ENCODE measurements at places on chromosomes 12 and 14.
A peak's percentile ranks its signal among the peaks of the same experiment; 100 is the strongest.

DNA sequence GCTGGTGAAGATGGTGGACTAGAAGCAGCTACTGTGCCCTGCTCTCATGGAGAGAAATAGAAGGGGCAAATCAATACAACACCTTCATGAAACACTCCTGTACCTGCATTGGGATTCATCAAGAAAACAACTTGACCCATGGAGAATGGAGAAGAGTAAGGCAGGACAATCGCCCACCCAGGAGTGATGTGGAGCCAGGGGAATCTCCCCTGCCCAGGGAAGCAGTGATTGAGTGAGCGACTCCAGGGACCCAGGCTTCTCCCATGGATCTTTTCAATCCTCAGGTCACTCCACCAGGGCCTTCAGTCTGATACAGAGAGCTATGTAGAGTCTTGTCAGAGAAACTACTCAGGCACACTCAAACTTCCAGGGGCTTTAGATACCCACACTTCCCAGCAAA, 161.9 kb upstream of the DYRK2 start:
- DNase-seq, result no peak

DNA sequence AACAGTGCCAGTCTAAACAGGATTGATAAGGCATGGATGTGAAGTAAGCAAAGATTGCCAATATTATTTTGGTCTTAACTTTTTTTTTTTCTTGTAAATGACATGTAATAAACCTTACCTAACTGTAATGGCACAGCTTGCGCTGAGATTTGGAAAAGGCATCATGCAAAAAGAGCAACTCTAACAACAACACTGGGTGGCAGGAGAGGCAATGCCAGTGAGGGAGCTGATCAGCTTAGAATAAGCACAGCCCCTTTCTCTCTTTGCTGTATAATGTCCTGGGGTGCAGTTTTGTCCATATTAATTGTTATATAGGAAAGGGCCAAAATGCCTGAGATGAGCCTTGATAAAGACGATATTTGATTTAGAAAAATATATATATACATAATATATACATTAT, 1589.7 kb upstream of the FLRT2 start:
- DNase-seq, result no peak

GRCh38 chr12:32151552-32151951, 44.9 kb downstream of the BICD1 start:
- no peak for DNase-seq

DNA sequence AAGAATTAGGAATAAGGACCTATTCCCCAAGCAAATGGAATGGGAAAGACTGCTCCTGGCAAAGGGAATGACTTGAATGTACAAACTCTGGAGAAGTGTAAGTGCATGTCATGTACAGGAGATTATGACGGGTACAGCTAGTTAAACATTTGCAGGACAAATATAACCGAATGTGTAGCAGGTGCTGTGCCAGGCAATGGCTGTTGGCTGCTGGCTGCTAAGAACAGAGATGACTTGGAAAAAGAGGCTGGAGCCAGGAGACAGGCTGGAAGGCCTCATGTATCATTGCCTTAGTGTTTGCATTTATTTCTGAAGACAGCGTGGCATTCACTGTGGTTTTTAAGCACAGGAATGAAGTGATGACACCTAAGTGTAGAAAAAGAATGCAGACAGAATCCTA, 136.8 kb downstream of the TTC8 start:
- no peak for DNase-seq

DNA sequence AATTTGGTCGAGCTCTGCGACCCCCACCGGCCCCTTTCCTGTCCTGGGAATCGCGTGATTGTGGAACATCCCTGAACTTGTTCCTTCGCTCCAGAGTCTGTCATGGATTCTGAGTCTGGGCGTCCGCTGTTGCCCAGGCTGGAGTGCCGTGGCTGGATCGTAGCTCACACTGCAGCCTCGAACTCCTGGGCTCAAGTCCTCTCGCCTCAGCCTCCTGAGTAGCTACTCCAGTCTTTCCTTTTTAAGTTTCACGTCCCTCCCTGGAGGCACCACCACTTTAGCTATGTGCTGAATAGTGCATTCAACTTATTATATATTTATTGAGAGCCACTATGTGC, 698 bp downstream of the ACOT6 start:
- no peak for DNase-seq

DNA sequence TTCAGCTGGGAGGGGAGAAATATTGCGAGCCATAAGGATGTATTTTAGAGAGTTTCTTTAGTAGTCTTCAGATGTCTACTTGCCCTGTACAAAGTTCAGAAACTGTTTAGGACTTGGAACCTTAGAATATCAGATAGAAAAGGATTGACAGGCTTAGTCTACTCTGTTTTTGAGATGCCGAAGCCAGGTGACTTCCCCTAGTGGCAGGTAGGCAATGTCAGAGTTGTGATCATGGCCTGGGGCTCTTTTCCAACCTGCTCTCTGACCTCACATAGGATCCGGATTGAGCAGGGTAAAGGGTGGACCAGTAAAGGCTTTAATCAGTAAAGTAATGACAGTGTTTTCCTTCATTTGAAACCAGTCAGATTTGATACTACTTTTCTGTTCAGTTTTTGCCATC, 59.6 kb downstream of the PRKCH start:
- no peak for DNase-seq

DNA sequence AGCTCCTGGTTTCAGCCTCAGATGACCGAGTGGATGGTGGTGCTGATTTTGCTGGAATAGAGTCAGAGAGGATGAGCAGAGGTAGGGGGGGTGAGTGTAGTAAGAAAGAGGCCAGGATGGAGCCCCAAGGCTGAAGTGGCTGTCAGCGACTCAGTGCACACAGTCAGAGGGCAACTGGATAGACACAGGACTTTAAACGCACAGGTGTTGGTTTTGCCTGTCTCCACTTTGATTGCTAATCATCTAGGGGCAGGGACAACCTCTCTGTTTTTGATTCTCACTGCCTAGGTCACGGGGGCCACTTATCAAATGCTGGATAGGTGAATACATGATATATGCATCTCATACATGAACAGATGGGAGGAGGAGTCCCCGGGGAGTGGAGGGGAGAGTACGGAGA, 99.5 kb downstream of the EGLN3 start:
- no peak for DNase-seq

DNA sequence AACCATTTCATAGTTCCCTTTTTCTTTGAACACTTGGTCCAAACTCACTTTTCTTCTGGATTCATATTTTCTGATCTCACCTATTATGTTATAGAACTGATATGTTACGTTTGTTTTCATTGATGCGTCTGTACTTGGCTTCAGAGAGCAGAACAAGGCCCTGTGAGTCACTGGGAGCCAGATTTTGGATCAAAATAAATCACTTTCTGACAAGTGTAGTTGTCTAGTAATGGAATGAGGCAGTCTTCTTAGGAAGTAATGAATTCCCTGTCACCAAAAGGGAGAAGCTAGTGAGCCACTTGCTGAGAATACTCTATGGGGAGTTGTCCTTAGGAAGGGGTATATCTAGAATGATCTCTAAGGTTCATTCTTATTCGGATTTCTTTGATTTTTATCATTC, 10.2 kb downstream of the BICD1 start:
- DNase-seq, result no peak

DNA sequence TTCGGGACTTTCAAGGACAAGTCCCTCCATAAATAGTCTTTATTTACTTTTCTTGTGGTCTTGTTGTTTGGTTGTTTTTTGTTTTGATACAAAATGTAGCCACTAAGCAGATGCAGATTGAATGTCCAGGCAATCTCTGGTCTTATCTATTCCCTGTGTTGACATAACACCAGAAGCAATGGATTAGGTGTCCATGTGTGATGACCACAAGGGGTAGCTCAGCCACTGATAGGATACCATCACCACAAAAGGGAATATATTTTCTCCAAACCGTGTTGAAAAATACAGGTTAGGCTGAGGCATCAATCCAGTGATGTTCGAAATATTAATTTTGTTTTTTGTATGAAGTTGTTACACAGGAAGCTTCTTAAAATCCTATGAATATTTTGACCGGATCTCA, 196.3 kb downstream of the EPS8 start:
- DNase-seq, result no peak

GRCh38 chr14:88351966-88352691, 29.1 kb upstream of the KCNK10 start:
- peak; percentile 53 for DNase-seq

- DNase-seq, result no peak
Measured at GRCh38 chr14:105702275-105702817, 176.0 kb downstream of the TMEM121 start.

DNA sequence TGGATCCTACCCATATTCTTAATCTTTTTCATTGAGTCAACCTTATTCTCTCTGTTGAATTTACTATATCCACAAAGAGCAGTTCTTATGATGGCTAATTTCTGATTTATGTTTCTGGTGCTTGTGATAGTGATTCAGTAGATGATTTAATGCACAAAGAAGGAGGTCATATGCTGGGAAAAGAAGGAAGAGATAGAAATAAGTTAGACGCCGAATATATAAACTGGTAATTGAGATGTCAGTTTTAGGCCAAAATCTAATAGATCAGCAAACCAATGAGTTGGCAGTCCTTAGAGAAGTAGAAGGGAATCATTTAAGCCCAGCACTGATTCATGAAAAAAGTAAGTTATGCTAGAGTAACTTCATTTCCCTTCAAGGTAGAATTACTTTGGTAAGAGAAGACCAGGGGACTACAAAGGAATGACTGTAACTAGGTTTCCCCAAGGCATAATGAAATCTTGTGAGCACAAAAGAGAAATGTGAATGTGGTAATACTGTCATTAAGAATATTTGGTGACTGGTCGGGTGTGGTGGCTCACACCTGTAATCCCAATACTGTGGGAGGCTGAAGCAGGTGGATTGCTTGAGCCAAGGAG, 132.4 kb downstream of the TGFB3 start:
- no peak for DNase-seq

DNA sequence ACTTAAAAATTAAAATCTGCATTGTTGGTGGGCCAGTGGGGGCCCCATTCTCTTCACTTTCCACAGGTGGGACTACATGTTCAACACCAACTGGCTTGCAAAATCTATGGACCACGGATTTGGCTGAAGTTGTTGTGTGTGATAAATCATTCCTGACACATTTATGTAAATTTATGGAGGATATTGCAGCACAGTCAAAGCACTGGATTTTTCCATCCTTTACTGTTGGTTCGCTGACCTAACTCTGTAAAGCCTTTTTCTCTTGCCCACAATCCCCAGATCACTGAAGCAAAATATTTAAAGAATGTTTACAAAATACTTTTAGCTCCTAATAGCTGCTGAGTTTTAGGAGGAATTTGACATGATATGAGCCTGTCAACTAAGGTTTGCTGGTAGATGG, 219.7 kb upstream of the PRICKLE1 start:
- DNase-seq, result no peak

GRCh38 chr12:64427988-64428387, 23.8 kb downstream of the XPOT start:
- no peak for DNase-seq

GRCh38 chr14:99598774-99599173, 5.2 kb downstream of the CCDC85C start:
- peak; percentile 24 for DNase-seq

GRCh38 chr12:121530600-121531355, 50.0 kb downstream of the KDM2B start:
- no peak for DNase-seq

- DNase-seq, result no peak
Measured at GRCh38 chr14:73358187-73358586, 100.2 kb downstream of the NUMB start.

- DNase-seq, result no peak
Measured at GRCh38 chr14:74147571-74147970, 62.8 kb downstream of the LIN52 start.

- no peak for DNase-seq
Measured at GRCh38 chr12:19801941-19802340, 362.6 kb downstream of the AEBP2 start.

GRCh38 chr14:72118841-72119240, 186.6 kb downstream of the RGS6 start:
- DNase-seq, result no peak

GRCh38 chr12:32768518-32768917, 12.8 kb upstream of the YARS2 start:
- no peak for DNase-seq

DNA sequence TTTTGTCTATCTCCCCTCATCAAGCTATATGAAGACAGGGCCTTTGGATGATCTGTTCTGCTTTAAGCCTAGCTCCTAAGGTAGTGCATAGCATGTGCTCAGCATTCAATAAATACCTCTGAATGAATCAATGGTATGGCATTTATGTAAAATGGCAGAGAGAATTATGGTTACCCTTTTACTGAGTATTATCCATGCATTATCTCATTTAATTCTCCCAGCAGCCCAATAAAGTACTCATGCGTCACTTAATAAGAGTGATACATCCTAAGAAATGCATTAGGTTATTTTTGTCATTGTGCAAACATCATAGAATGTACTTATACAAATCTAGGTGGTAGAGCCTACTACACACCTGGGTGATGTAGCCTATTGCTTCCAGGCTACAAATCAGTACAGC, 269.7 kb downstream of the KSR2 start:
- DNase-seq, result no peak

DNA sequence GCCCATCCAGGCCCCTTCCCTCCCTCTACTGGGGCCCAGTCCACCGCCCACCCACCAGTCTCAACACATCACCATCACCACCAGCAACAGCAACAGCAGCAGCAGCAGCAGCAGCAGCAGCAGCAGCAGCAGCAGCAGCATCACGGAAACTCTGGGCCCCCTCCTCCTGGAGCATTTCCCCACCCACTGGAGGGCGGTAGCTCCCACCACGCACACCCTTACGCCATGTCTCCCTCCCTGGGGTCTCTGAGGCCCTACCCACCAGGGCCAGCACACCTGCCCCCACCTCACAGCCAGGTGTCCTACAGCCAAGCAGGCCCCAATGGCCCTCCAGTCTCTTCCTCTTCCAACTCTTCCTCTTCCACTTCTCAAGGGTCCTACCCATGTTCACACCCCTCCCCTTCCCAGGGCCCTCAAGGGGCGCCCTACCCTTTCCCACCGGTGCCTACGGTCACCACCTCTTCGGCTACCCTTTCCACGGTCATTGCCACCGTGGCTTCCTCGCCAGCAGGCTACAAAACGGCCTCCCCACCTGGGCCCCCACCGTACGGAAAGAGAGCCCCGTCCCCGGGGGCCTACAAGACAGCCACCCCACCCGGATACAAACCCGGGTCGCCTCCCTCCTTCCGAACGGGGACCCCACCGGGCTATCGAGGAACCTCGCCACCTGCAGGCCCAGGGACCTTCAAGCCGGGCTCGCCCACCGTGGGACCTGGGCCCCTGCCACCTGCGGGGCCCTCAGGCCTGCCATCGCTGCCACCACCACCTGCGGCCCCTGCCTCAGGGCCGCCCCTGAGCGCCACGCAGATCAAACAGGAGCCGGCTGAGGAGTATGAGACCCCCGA, 6.8 kb upstream of the RNU7-1 start:
- peak; percentile 10 for DNase-seq
